ENCODE measurements at places on chromosomes 1 and 21.

- DNase-seq = no peak
Measured at GRCh38 chr1:227166559-227166958, 151.7 kb downstream of the CDC42BPA start.

DNA sequence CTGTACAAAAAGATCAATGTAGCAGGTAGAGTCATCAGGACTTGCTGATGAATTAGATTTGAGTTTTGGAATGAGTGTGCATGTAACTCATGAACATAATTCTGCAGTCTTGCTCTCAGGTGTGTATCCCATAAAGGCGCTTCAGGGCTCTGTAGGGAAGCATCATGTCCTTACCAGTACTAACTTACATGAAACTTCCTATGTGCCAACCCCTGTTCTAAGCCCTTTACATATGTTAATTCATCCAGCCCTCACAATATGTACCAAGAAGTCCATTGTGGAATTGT, 2.1 kb upstream of the FCRLB start:
- no peak for DNase-seq

DNA sequence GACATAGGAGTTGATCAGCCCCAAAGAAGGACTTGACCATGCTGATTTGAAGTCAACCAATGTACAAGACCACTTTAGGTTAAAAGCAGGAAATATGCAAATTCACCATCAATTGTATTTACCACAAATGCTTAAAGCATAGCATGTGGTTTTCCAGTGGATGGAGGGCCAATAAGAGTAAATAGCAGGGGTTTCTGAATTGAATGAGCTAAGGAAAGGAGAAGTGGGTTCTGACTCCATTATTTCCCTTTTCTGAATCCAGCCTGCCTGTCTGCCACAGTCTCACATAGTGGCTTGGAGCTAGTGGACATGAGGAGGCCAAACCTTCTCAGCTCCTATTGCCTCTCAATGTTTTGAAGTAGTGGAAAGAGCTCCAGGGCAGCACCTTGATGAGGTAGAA, 7.2 kb upstream of the TNFSF18 start:
- no peak for DNase-seq

DNA sequence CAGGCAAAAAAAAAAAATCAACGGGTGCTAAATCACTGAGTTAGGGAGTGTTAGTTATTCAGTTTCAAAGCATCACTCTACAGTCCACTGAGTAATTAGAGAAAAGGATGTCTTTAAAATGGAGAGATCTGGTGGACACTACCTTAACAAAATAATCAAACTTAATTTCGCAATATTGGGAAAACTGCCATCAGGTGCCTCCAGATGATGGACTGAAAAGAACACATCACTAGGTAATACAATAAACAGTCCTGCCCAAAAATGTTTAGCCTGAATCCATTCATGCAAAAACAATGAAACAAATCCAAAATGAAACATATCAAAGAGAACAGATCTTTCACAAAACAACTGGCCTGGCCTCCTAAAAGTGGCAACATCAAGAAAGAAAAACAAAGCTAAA, 54.1 kb downstream of the ENAH start:
- no peak for DNase-seq

- DNase-seq = no peak
Measured at GRCh38 chr1:13733711-13734110, 33.7 kb downstream of the PRDM2 start.

GRCh38 chr1:177705839-177706238, 264.0 kb downstream of the SEC16B start:
- no peak for DNase-seq

GRCh38 chr1:41673806-41674205, 189.3 kb upstream of the EDN2 start:
- DNase-seq = no peak

- DNase-seq = no peak
Measured at GRCh38 chr21:42156690-42157605, 62.0 kb upstream of the ABCG1 start.

DNA sequence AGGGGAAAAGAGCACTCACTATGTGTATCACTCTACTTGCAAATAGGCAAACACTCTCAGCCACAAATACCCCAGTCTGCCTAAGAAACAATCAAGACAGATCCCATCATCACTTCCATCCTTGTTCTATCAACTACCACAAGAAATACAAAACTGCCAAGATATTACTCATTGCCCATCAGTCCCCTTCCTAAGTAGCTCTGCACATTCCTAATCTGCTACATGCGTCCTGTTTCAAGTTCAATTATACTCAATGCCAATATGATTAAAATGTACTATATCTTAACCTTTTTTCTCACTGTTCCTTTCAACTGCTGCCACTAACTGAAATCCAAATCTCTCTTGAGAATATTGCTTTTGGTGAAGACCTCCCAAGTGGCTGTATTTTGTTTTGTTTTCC, 1688.4 kb downstream of the PLA2G4A start:
- DNase-seq = no peak

All from AG04449 (cell line).